ENCODE measurements at places on chromosomes 11 and 22. TPM values are rescaled to one million over a fixed set of nuclear protein-coding genes. Genes with fewer than 3 reads are reported as not detected.

DNA sequence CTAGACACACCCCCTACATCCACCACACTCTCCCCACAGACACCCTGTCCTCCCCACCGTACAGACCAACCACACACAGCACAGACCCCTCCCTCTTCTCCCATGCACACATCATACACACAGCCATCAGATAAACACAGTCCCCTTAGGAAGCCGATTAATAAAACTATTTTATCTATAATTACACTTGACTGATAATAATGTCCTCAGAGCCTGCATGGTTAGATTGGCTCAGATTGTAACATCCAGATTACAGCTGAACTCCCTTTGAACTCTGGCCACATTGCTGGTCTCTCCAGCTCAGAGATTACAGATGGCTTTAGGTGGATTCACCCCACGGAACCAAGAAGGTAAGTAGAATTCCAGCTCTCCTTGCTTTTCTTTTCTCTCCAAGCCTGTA is 9.5 kb upstream of the ELF5 start:
- H3K4me3 ChIP-seq: no peak overlapping the region
- H3K27ac ChIP-seq: no peak overlapping the region

DNA sequence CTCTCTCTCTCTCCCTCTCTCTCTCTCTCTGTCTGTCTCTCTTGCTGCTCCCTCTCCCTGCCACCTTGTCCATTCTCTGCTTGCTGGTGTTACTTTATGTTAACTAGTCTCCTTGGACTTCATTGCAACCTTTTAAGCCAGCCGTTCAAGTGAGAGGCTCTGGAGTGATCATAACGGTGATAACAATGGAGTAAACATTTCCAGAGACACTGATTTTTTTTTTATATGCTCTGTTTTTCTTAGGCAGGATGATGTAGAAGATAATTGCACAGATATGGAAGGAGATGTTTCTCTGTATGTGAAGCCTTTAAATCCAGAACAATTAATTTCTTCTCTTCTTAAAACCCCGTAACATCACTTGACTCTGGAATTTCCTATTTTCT is 287.7 kb downstream of the TMEM135 start:
- H3K27ac ChIP-seq: no peak overlapping the region
- H3K36me3 ChIP-seq: peaks cover 22% of the 10 kb centered on the region
- peaks cover 4% of the 10 kb centered on the region for H3K27me3 ChIP-seq
- no peak overlapping the region for H3K4me3 ChIP-seq
- no peak for DNase-seq

The CD3G gene
- polyA plus RNA-seq: 40.7 TPM

The PDGFD gene
- polyA plus RNA-seq: 70.8 TPM

DNA sequence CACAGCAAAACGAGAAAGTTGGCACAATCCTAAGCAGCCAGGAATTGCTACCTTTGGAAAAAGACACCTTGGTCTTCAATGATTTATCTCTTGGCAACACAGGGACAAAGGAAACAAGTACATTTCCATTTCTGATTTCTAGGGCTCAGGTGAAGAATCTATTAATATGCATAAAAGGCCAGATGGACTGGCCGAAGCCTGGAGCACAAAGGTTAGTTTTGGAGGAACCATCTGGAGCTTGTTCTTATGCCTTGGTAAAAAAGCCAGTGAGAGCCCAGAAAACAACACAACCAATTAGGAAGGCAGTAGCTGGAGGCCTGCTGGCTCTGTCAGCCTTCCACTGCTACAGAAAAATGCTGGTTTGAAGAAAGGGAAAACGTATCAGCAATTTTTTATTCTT is 713.5 kb upstream of the API5 start:
- H3K4me3 ChIP-seq: no peak overlapping the region
- no peaks in the 10 kb centered on the region for H3K4me1 ChIP-seq
- no peak for DNase-seq

DNA sequence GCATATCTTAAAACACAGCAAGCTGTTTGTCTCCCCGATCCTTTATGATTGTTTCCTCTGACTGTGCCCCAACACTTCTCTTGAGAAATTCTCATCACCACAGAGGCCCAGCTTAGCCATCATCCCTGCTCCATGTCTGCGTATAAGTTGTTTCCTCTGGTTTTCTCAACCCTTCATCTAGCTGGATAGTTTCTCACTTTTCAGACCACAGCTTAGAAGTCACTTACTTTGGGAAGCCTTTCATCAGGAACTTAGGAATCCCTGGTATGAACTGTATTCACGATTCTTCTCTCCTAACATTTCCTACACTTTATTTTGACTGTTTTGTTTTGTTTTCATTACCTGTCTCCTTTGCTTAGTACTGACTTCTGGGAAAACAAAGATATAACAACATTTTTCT is 295.2 kb downstream of the GUCY1A2 start:
- no peaks in the 10 kb centered on the region for H3K27me3 ChIP-seq
- H3K4me3 ChIP-seq: no peak overlapping the region
- no peaks in the 10 kb centered on the region for H3K4me1 ChIP-seq
- H3K36me3 ChIP-seq: no peaks in the 10 kb centered on the region
- DNase-seq: no peak
- H3K27ac ChIP-seq: no peak overlapping the region

The SERPING1 gene
- 0.71 TPM for polyA plus RNA-seq

DNA sequence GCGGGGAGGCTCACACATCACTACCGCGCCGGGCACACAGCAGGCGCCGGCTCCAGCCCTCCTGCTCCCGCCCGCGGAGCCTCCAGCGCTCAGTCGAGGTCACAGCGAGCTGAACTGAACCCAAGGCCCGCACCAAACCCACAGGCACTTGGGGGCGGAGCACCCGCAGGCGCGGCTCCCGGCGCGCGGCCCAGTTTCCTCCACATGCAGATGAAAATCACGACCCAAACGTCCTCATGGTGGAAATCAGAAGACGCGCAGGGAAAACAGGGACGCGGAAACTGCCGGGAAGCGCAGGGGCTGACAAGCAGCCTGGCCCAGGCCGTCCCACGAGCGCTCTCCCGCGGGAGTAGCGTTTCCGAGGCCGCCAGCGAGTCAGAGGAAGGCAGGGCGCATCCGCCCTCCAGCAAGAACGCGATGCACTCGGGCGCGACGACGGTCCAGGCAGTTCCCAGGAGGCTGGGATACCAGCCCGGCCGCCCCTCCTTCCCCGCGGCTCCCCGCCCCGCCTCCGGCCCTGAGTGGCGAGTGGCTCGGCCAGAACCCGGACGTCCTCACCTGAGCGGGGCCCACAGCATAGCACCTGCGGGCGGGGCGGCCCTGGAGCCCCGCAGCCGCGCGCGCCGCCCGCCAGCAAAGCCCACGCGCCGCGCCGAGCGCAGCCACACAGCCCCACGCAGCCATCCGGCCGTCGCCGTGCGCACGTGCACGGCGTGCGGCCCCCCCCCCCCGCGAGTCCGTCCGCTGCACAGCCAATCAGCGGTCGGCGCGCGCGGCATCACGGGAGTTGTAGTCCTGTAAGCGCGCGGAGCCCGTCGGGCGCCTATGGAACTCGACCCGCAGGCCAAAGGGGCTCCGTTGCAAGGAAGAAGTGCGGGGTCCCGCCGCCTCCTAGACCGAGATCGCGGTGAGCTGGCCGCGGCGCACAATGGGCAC is at the start of gene HDHD5:
Gene HDHD5 (minus strand): TSS at position 710 of the 936 bp plus-strand sequence. CDS start 26 bp downstream, at position 684.
- H3K36me3 ChIP-seq: no peaks in the 10 kb centered on the region
- H3K4me1 ChIP-seq: peaks cover 22% of the 10 kb centered on the region
- peak within 1 kb of the TSS; percentile 83 for H3K4me3 ChIP-seq
